ENCODE measurements at places on chromosomes 1 and 21. TPM values are rescaled to one million over a fixed set of nuclear protein-coding genes. Genes with fewer than 3 reads are reported as not detected.
A peak's percentile ranks its signal among the peaks of the same experiment; 100 is the strongest.

DNA sequence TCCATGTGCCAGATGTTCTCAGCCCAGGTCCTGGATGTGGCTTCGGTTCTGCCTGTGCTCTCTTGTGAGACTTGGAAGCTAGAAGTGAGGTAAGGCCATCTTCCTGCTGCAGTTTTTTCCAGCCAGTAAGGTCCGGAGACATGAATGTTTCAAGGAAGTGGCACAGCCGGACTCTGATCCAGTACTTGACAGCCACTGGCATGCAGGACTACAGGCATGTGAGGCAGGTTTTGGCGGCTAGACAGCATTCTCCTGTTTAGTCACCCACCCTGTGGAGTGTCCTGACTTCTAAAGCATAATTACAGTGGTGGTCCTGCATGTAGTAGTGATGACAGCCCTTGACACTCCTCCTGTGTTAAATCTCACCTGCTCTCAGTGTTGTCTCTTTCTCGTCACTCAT lies 72.3 kb downstream of the TNFSF4 start:
- no peak overlapping the region for H3K4me3 ChIP-seq
- no peaks in the 10 kb centered on the region for H3K36me3 ChIP-seq
- H3K4me1 ChIP-seq: no peaks in the 10 kb centered on the region
- no peak overlapping the region for H3K27ac ChIP-seq
- DNase-seq: no peak
- H3K27me3 ChIP-seq: no peaks in the 10 kb centered on the region

DNA sequence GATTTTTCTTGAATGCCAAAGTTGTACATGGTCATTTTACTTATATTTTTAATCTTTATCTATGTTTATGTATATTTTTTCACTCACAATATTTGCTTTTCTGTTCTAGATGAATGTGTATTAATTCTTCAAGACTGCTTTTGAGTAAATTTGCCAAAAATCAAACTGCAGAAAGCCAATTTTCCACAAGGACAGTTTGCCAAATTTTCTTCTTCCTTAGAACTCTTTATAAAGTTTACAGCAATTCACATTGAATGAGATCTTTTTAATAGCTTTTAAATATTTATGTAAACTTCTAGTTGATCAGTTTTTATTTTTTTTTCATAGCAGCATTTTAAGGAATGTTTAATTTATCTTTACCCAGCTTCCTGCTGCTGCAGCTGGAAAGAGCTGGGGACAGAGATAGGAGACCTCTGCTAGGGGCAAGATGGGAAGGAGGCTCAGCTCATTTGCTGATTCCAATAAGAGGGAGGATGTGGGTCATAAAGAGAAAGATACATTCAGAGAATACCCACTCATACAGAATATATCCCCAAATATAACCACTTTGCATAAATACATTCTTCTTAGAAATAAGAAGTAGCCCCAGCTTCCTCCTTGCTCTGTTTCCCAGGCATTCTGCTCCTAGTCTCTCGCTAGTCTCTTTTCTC lies 93.0 kb downstream of the ODF2L start:
- H3K36me3 ChIP-seq: no peaks in the 10 kb centered on the region
- H3K27ac ChIP-seq: no peak overlapping the region

GRCh38 chr1:2911421-2912178 lies 109.7 kb upstream of the ACTRT2 start:
- H3K36me3 ChIP-seq: no peaks in the 10 kb centered on the region
- H3K4me1 ChIP-seq: no peaks in the 10 kb centered on the region
- no peak overlapping the region for H3K27ac ChIP-seq
- DNase-seq: no peak

- no peak overlapping the region for H3K27ac ChIP-seq
- no peaks in the 10 kb centered on the region for H3K27me3 ChIP-seq
- DNase-seq: peak; percentile 61
- no peaks in the 10 kb centered on the region for H3K4me1 ChIP-seq
These were observed 7.8 kb upstream of the PTPRF start for GRCh38 chr1:43522776-43523480.

DNA sequence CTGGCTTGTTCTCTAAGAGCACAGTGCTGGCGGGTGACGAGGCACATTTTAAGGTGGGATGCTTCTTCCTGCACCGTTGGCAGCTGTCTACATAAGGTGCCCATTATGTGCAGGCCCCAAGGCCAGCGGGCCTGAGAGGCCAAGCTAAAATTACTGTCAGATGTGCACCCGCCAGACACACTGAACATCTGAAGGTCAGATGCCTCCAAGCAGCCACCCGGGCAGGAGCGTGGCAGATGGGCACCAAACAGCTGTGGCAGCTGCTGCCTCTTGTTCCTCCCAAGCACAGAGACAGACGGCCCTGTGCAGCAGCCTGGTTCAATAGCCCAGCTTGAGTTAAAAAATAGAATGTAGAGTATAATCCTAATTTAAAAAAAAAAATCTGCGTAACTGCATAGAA lies 211.9 kb upstream of the EDN2 start:
- DNase-seq: no peak
- no peaks in the 10 kb centered on the region for H3K4me1 ChIP-seq
- H3K36me3 ChIP-seq: no peaks in the 10 kb centered on the region
- H3K4me3 ChIP-seq: no peak overlapping the region

- H3K4me3 ChIP-seq: no peak overlapping the region
- DNase-seq: no peak
- no peaks in the 10 kb centered on the region for H3K36me3 ChIP-seq
- H3K27ac ChIP-seq: no peak overlapping the region
These were observed 103.8 kb downstream of the DMRTB1 start for GRCh38 chr1:53562981-53563379.

GRCh38 chr1:167059045-167059808 lies 30.9 kb downstream of the GPA33 start:
- H3K4me1 ChIP-seq: no peaks in the 10 kb centered on the region
- DNase-seq: peak; percentile 78
- H3K4me3 ChIP-seq: no peak overlapping the region
- no peak overlapping the region for H3K27ac ChIP-seq

DNA sequence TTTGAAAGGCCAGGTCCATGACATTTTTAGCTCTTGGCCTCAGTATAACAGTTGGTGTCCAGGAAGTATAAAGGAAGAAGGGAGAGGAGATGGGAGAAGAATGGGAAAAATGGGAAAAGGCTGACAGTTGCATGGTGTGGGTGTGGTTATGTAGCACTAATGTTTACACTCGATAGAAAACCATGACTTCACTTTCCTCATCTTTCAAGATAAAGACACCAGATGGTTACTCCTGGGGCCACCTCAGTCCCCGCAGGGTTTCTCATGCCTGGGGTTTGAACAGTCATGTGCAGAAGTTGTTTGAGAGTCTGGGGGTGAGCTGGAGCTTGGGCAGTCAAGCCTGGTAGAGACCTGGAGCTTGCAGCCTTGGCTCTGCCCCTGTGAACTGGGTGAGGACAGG lies 7.9 kb downstream of the PGBD2 start:
- DNase-seq: no peak
- peaks cover 53% of the 10 kb centered on the region for H3K36me3 ChIP-seq
- no peaks in the 10 kb centered on the region for H3K4me1 ChIP-seq
- H3K27ac ChIP-seq: no peak overlapping the region
- no peak overlapping the region for H3K4me3 ChIP-seq

- peak overlapping the region; percentile 26 for H3K4me3 ChIP-seq
- H3K4me1 ChIP-seq: no peaks in the 10 kb centered on the region
- no peaks in the 10 kb centered on the region for H3K27me3 ChIP-seq
- DNase-seq: peak; percentile 77
These were observed 222.4 kb upstream of the B3GALT2 start for GRCh38 chr1:193408782-193409293.

- no peaks in the 10 kb centered on the region for H3K36me3 ChIP-seq
- peak overlapping the region; percentile 23 for H3K4me3 ChIP-seq
- H3K27ac ChIP-seq: no peak overlapping the region
- no peak for DNase-seq
- peaks cover 6% of the 10 kb centered on the region for H3K27me3 ChIP-seq
These were observed 33.2 kb upstream of the RUNX3 start for GRCh38 chr1:24963099-24963872.

GRCh38 chr21:45551783-45552695 lies 9.8 kb upstream of the SLC19A1 start:
- peaks cover 11% of the 10 kb centered on the region for H3K4me1 ChIP-seq
- no peaks in the 10 kb centered on the region for H3K27me3 ChIP-seq
- DNase-seq: peak; percentile 63
- H3K36me3 ChIP-seq: no peaks in the 10 kb centered on the region
- no peak overlapping the region for H3K4me3 ChIP-seq
- H3K27ac ChIP-seq: peak overlapping the region; percentile 82

GRCh38 chr1:29823561-29823960 lies 587.2 kb downstream of the PTPRU start:
- no peak overlapping the region for H3K27ac ChIP-seq
- H3K4me3 ChIP-seq: no peak overlapping the region
- DNase-seq: no peak
- peaks cover 23% of the 10 kb centered on the region for H3K27me3 ChIP-seq
- H3K4me1 ChIP-seq: no peaks in the 10 kb centered on the region

DNA sequence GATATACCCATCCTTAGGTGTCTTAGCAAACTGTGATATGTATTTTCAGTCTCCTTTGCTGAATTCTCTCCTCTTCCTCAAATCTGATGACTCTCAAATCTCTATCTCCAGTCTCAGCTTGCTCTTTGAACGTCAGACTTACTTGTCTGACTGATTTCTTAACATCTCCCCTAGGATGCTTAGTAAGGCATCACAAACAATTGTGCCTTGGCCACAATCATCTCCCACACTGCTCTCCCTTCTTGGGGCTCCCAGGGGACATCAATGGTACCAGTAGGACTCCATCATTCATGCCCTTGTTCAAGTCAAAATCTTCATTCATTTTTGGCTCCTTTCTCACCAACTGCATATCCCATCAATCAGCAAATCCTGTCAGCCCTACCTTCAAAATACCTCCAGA lies 42.0 kb downstream of the GNG12 start:
- no peaks in the 10 kb centered on the region for H3K36me3 ChIP-seq
- no peak overlapping the region for H3K27ac ChIP-seq
- H3K27me3 ChIP-seq: no peaks in the 10 kb centered on the region
- H3K4me3 ChIP-seq: no peak overlapping the region
- peaks cover 29% of the 10 kb centered on the region for H3K4me1 ChIP-seq

- H3K36me3 ChIP-seq: no peaks in the 10 kb centered on the region
- no peaks in the 10 kb centered on the region for H3K27me3 ChIP-seq
- no peak overlapping the region for H3K4me3 ChIP-seq
- DNase-seq: no peak
- no peaks in the 10 kb centered on the region for H3K4me1 ChIP-seq
These were observed 59.9 kb upstream of the KCNK1 start for GRCh38 chr1:233554037-233554436.

- H3K4me1 ChIP-seq: no peaks in the 10 kb centered on the region
- H3K36me3 ChIP-seq: no peaks in the 10 kb centered on the region
These were observed 1530.9 kb upstream of the TPTE start for GRCh38 chr21:8990326-8991087.

DNA sequence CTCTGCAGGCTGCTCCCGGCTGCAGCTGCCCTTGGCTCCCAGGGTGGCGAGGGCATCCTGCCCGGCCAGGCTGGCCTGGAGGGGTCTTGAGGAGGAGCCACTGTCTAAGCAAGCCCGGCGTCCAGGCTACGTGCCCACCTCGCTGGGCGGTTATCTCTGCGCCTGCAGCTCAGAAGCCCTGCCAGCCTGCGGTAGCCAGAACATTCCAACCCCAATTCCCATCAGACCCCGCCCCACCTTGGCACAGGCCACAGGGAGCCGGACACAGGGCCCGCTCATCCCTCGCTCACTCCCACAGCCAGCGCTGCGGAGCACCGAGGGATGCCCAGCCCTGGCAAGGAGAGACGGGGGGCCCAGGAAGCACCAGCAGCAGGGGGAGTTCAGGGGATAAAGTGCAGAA lies 53.9 kb downstream of the MEGF6 start:
- H3K27me3 ChIP-seq: no peaks in the 10 kb centered on the region
- no peaks in the 10 kb centered on the region for H3K4me1 ChIP-seq
- no peak for DNase-seq
- H3K4me3 ChIP-seq: no peak overlapping the region

DNA sequence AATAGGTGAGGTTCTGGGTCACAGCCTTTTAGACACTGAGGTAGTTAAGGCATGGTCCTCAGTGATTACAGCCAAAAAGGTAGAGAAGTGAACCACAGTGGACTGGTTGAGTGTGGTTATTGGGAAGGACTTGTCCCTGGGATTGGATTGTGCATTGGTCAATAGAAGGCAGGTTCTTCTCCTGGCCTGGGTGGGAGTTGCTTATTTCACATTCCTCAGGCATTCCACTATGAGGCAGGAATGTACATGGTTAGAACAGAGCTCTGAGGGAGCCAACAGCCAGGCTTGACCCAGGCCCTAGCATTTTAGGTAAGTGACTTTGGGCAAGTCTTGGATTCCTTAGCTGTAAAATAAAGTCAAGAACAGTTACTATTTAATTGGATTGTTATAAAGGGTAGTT lies 97.9 kb upstream of the MARK1 start:
- no peak for DNase-seq
- H3K4me3 ChIP-seq: no peak overlapping the region
- no peaks in the 10 kb centered on the region for H3K4me1 ChIP-seq
- H3K27ac ChIP-seq: no peak overlapping the region

DNA sequence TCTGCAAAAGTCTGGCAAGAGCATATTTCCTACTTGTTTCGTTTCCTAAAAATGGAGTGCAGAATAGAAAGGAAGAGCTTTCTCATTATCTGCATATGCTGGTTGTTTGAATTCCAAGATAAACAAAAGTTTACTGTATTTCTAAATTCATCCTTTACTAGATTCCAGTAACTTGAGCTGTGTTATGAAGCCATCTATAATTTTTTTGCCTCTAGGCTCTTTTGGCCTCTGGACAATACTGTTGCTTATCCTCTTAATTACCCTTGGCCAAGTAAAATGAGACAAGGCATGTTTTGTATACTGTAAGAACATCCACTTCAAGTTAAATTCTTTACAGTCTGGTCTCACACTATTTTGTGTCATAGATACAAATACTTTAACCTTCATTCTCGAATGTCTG lies 45.6 kb upstream of the HFM1 start:
- no peaks in the 10 kb centered on the region for H3K27me3 ChIP-seq
- DNase-seq: no peak
- H3K36me3 ChIP-seq: no peaks in the 10 kb centered on the region

DNA sequence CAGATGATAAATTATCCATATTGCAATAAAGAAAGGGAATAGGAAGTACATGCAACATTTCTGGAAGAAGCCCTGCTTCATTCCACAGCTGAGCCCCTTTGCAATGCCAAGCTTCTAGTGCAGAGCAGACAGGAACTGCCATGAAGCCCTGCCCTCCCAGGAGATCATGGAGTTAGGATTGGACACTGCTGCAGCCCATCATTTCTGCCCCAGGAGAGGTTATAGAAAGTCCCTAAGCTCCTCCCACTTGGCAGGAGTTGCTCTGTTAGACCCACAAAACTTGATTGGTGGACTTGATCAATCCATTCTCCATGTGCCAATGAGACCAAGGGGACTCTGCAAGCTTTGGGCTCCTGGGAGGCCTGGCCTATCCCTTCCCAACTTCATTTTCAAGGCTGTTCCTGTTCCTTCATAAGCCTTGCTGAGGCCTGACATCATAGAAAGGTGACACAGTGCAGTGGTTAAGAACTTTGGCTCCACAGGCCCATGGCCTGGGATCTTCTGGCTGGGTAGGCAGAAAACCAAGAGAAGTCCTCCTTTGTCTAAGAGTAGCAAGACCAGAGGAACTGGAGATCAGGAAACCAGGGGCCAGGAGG lies 1.3 kb upstream of the LAPTM5 start:
- H3K27ac ChIP-seq: no peak overlapping the region
- H3K4me3 ChIP-seq: no peak overlapping the region

GRCh38 chr1:200042552-200043335 lies 15.2 kb downstream of the NR5A2 start:
- no peak for DNase-seq
- peak overlapping the region; percentile 54 for H3K4me3 ChIP-seq
- H3K36me3 ChIP-seq: no peaks in the 10 kb centered on the region
- H3K4me1 ChIP-seq: peaks cover 8% of the 10 kb centered on the region

CFAP45 gene
- total RNA-seq: 1.9 TPM

SLFNL1 gene
- 2.8 TPM for total RNA-seq

MAP1LC3C gene
- total RNA-seq: 14.2 TPM

LHX8 gene
- not detected for total RNA-seq

HP1BP3 gene
- 249 TPM for total RNA-seq

OPTC gene
- total RNA-seq: not detected

GJA9 gene
- total RNA-seq: not detected

PLA2G2A gene
- total RNA-seq: 19.7 TPM
